Epithelial cell of proximal tubule (primary cell): ENCODE measurements at places on chromosomes 7 and 10. TPM values are rescaled to one million over a fixed set of nuclear protein-coding genes. Genes with fewer than 3 reads are reported as not detected.

Gene ANKRD30A
- total RNA-seq: not detected in 2 replicates

DNA sequence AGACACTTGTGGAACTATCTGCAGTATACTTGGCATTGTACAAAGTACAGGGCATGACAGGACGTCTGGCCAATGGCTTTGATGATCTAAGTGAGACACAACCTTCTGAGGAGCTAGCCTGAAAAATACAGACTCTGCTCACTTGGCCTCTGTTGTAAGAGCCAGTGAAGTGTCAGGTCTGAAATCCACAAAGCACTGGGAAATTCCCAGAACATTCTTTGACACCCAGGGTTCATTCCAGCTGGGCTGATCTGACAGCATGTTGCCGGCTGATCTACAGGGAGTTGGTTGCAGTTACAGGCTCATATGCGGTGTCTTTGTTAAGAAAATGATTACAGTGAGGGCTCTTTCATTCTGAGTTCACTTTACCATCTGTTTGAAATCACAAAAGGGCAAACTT is 354.6 kb downstream of the PHF14 start:
- DNase-seq: peak; percentile 46

GRCh38 chr7:99120501-99120900 is 23.4 kb downstream of the SMURF1 start:
- DNase-seq: no peak

Gene OR9A2
- total RNA-seq: 0.17 TPM in 1 of 2 replicates, not detected in the other

DNA sequence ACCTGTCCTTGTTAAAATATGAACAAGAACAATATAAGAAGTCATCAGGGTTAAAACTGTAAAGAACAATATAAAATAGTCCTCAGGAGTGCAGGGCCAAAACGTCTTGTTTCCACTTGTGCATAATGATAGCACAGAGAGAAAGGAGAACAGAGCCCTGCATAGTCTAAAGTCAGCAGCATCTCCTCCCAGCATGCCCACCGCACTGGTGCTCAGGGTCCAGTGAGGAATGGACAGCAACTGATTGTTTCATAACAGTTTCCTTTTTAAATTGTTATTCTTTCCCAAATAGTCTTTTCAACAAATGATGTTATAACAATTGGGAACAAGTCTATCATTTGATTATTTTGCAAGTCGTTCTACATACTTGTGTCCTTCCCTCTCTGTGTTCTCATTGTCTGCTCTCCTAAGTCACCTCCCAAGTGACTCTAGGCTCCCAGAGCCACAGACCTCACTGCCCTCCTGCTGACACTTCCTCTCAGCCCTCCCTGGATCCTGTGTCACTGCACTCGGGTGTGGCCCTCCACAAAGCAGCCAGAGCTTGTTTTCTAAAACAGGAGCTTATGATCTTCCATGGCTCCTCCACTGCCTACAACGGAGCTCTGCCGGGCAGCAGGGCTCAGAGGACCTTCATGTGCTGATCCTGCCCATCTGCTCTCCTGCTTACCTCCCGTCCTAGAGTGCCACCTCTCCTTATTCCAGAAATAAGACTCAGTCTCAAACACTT is 27.6 kb downstream of the COBL start:
- DNase-seq: no peak

DNA sequence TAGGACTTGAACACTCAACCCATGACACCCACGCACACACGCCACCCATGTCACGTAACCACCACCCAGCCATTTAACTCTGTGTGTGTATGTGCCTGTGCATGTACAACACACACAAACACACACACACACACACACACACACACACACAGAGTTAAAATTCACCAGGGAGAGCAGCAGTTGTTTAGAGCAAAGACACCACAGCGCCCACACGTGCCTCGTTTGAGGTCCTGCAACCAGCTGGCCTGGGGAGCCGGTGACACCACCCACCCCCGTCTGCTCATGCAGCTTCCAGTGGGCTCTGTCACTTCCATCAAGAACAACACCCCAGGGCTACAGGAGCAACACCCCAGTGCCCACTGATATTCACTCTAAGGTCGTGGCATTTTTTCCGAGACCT is 97.4 kb downstream of the ELFN1 start:
- DNase-seq: no peak

- DNase-seq: no peak
These were observed 98.8 kb downstream of the SEMA3E start for GRCh38 chr7:83550100-83550499.

- DNase-seq: no peak
These were observed 23.0 kb downstream of the ZNF33B start for GRCh38 chr10:42615419-42615818.

GRCh38 chr7:42765931-42766330 is 145.9 kb downstream of the C7orf25 start:
- no peak for DNase-seq

Gene GTF2IRD2
- 2.8 and 3.8 TPM in 2 replicates for total RNA-seq

GRCh38 chr7:157566631-157567006 is 229.8 kb downstream of the DNAJB6 start:
- DNase-seq: no peak

GRCh38 chr10:44978213-44978569 is 418 bp downstream of the DEPP1 start:
- no peak for DNase-seq

Gene AGAP5
- total RNA-seq: 1.0 and 1.9 TPM in 2 replicates

GRCh38 chr10:132272231-132272971 is 35.3 kb downstream of the STK32C start:
- DNase-seq: no peak

GRCh38 chr10:3765146-3765545 is 19.9 kb downstream of the KLF6 start:
- no peak for DNase-seq

Gene DUSP5
- 57.6 and 76.2 TPM in 2 replicates for total RNA-seq

GRCh38 chr10:44933451-44934321 is 22.5 kb downstream of the TMEM72 start:
- no peak for DNase-seq

- DNase-seq: no peak
These were observed 198.1 kb downstream of the CXCL12 start for GRCh38 chr10:44186821-44187220.

DNA sequence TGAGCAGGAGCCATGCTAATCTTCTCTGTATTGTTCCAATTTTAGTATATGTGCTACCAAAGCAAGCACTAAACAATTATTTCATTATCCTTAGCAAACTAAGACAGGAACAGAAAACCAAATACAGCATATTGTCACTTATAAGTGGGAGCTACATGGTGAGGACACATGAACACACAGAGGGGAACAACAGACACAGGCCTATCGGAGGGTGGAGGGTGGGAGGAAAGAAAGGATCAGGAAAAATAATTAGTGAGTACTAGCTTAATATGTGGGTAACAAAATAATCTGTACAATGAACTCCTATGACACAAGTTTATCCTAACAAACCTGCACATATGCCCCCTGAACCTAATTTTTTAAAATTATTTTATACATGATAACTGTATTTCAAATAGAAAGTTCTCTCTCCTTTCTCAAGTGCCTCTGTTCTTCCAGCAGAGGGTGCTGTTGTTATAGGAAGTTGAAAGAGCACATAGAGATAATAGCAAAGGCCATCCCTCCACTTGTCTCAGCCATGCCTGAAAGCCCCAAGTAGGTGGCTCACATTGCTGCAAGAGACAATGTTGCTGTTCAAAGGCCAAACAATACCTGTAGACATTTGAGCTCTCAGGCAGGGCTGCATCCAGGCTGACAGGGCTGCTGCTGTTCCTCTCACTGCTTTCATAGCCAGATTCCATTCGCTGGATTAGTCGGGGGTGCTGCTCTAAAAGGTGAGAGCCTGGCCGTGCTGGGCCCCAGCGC is 33.4 kb upstream of the PPP3CB start:
- peak; percentile 39 for DNase-seq

DNA sequence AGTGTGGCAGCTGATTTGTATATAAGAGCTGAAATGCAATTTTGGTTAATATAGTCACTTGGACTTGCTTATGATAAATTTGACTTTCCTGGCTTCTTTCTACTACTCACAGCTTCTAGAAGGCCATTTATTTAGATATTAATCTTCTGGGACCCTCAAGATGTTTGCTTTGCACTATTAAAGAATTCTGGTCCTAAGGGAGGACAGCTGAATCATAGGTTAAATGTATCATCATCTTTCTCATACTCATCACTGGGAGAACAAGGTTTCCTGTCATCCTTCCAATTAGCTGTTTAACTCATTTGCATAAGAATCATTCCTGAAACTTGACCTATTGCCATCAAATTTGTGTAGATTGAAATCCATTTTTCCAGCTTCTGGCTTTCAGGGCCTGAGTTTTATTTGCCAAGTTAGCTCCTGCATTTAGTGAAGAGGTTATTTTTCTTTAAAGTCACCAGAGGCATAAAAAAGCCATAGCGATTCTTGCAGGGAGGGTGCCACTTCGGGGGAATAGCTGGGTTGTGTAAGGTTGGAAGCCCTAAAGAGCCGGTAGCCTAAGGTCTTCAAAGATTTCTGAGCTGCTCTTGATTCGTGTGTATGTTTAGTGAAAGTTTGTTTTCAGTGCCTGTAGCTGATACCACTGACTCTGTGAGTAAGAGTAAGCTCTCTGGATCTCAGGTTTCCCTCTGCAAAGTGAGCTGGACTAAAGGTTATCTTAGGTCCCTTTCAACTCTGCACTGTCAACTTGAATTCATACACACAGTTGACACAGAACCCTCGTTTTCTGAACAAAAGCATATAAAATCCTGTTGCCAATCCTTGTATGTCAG is 4.3 kb downstream of the MAP3K8 start:
- DNase-seq: no peak

DNA sequence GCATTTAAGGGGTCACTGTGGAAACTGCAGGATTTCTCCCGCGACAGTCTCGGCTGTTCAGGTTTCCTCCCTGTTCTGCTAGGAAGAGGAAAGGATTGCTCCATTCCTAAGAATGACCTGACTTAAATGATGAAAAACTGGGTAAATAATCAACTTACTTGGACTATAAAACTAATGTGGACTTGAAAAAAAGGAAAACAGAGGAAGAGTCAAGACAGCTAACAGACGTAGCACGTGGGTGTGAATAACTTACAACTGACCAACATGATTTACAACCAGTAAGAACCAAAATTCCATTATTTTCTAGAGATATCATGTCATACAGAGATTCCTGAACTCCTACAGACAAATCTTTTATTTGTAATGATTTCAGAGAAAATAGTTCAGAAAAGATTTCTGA is 93.8 kb downstream of the ADAM12 start:
- DNase-seq: peak; percentile 92

Gene MICU1
- total RNA-seq: 31.3 and 36.5 TPM in 2 replicates

Gene SDK1
- 0.75 and 2.6 TPM in 2 replicates for total RNA-seq

DNA sequence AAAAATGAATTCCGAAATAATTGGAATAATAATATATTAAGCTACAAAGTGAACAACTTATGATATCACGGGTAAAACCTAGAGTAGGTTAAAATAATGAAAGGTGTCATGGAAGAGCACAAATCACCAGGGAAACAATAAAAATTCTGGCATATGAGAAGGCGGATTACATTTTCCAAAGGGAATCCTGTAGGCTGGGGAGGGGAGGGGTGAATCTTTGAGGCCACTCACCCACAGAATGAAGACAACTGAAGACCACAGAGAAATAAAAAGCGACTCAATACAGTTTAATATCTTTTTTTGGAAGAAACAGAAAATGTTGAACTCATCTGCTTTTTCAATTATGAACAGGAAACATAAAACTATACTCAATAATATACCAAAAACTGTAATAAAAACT is 129.4 kb upstream of the HPS1 start:
- no peak for DNase-seq

Gene RADIL
- 1.2 and 2.4 TPM in 2 replicates for total RNA-seq

- DNase-seq: no peak
These were observed 206.4 kb downstream of the KCNMA1 start for GRCh38 chr10:77431209-77431611.

DNA sequence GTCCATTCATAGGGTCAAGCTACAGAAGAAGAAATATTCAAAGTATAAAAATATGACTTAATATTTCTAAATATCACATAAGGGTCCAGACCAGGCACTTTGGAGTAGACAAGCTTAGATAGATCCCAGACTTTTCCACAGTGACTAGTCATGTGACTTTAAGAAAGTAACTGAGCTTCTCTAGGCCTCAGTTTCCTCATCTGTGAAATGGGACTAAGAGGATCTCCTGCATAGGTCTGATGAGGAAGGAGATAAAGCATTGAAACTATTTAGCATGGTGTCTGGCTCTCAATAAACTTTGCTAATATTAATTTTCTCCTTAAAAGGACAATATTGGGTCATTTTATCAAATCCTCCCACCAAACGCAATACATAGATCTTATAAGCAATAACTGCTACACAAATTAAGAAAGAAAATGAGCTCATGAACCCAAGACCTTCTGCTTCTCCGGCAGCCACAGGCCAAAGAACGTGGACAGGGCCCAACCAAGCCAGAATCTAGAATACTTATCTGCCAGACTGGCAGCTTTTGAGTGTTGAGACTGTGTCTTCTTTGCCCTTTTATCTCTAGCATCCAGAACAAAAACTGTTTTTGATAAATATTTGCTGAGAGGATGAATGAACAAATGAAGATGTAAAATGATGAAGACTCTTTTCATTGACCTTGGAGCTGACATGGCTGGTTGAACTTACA is 1.6 kb upstream of the TARP start:
- DNase-seq: no peak

GRCh38 chr7:139683137-139683921 is 94.5 kb downstream of the HIPK2 start:
- DNase-seq: peak; percentile 78

Gene PON1
- total RNA-seq: not detected in 2 replicates

DNA sequence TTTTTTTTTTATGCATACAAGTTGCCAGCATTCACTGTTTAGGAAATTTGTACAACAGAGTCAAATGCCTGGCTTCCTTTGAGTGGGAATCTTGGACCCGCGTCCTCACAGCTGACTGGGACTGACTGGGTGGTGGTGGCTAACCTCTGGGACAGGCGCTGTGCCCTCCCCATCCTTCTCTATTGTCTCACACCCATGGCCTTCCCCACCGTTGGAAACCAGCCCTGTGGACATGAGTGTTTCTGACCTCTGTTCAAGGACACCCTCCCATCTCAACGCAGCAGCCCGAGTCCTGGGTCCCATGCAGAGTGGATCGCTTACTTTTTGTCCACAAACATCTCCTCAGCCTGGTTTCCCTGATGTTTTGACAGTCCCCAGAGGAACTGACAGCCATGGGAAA is 125.1 kb upstream of the PPIF start:
- no peak for DNase-seq

Gene CHCHD1
- 62.5 and 89.8 TPM in 2 replicates for total RNA-seq

DNA sequence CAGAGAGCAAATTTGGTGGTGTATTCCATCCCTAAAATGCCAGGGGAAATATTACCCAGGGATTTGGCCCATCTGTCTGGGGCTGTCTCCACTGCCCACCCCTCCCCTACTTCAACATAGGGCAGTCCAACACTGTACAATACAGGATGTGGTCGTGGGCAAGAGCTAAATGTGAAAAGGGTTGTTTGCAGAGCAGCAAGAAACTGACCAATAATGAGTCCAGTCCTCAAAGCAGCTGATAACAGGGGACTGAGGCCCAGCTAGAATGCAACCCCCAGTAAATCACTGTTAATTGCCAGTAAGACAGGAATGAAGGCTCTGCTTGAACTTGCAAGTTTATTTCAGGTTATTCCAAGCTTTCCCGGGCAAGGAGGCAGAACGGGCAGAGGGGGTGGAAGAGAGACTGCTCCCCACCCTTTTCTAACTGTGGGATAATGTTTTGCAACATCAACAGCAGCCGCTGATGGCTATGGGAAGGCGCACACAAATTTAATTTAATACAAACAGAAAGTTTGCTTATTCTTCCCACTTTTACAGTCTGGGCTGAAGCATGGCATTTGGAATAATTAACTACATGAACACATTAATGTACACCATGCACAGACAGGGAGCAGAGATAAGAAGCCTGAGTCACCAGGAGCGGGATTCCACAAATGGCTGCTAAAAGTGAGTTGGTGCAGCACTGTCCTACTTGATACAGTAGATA is 36.8 kb downstream of the AFAP1L2 start:
- no peak for DNase-seq

Gene ABCB4
- 0.58 and 12.6 TPM in 2 replicates for total RNA-seq

Gene MMP21
- 0.06 TPM in 1 of 2 replicates, not detected in the other for total RNA-seq

GRCh38 chr7:33854178-33854577 is 51.2 kb upstream of the BMPER start:
- peak; percentile 27 for DNase-seq
